ENCODE measurements at places on chromosomes 13 and 19.

DNA sequence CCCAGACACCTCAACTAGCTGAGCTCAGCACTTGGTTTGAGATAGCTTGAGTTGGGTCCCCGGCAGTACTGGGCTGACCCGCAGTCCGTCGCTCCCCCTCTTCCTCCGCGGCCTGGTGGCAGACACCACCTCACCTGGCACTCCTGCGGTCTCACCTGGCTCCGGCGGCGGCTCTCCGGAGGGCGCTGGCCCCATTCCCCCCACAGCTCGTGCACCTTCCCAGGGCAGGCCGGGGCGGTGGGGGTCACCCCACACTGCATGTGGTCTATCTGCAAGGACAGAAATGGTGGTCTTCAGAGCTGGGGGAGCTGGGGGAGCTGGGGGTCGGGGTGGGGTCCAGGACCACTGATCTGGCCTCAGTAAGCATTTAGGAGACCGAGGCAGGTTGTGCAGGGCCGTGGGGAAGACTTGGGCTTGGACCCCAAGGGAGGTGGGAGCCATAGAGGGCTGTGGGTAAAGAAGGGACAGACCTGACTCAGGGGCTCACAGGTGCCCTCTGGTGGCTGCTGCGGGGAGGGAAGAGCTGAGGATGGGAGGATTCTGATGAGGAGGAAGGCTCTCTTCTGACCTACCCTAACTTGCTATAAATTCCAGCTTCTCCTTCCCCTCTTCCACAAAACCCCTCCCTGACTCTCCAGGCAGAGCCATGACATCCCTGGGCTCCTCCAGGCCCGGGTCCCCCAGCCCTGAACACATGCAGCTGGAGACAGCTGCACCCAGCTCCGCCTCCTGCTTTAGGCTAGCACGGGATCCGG lies 6.7 kb upstream of the PLIN4 start:
- DNase-seq = peak; percentile 78

DNA sequence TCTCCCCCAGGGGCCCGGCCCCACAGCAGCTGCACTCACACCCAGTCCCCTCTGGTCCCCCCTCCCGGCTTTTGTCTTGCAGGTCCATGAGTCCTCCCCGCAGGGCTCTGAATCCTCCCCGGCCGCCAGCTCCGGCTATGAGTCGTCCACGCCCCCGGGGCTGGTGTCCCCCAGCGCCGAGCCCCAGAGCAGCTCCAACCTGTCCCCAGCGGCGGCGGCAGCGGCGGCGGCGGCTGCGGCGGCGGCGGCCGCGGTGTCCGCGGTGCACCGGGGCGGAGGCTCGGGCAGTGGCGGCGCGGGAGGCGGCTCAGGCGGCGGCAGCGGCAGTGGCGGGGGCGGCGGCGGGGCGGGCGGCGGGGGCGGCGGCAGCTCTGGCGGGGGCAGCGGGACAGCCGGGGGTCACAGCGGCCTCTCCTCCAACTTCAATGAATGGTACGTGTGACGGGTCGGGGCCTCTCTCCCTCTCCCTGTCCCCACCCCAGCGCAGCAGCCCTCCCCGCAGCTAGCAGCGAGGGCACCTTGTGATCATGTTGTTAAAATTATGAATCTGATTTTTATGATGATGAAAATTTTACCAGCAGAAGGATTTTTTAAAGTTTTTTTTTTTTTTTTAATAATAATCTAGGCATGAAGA lies 3.8 kb downstream of the ZIC2 start:
- no peak for DNase-seq

- no peak for DNase-seq
These were observed 97.3 kb downstream of the GGACT start for GRCh38 chr13:100491164-100491842.

DNA sequence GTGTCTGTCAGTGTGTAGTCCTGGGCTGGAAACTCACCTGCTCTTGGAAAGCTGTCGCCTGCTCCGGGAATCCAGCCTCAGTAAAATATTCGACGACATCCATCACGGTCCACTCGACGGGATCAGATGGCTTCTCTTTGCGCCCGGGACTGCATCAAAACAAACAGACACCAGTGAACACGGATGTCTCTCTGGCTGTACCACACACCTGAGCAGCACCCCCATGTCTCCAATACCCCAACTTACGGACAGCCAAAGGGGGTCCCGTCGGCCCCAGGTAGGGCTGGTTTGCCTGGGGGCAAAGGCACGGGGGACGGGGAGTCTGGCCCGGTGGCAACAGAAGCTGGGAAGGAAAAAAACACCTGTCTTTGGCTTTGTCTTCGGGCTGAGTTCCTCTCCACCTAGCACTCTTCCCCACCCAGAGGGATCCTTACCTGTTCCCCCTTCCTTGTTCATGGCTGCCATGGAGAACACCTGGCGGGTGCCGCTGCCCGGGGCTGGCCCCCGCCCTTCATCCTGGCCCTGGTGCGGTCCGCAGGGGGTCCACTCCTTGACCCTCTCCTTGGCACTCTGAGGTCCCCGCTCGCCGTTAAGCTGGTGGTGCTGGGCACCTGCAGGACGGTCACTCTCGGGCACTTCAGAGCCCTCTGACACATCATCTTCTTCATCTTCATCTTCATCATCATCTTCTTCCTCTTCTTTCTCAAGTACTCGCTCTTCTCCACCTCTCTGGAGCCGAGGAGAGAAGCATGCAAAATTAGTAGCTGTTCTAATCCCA lies 1.7 kb downstream of the SAMD1 start:
- DNase-seq = no peak

GRCh38 chr19:16085115-16085514 lies 8.8 kb downstream of the TPM4 start:
- DNase-seq = no peak

- DNase-seq = no peak
These were observed 313.8 kb upstream of the SPRY2 start for GRCh38 chr13:80654638-80655249.

DNA sequence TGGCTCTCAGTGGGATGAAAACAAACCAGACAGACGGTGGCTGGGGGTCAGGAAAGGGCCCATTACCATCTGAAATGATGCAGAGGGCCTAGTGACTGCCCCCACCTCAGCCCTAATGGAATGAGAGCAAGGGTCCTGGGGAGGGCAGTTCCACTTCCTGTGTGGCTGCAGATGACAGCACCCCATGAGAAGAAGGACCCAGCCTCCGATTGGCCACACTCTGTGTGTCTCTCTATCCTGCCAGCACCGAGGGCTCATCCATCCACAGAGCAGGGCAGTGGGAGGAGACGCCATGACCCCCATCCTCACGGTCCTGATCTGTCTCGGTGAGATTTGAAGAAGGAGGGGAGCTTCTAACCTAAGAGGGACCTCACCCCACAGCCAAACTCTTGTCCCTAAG lies 498 bp downstream of the LILRB1 start:
- DNase-seq = no peak

DNA sequence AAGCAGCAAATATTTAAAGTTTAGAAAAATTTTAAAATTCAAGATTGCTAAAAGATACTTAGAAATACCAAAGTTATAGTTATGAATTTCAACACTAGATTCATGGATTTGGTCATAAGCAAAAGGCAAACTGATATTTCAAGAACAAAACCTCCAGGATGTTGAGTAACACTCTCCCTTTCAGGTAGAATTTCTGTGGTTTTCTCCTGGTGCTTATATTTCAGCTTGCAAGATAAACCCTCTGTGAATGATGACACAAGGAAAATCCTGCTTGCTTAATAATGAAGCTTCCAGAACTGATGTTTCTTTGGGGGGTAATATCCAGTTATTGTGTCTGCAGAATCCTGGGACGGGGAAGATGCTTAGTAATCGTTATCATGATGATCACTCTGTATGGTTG lies 320.3 kb upstream of the EDNRB start:
- DNase-seq = no peak

DNA sequence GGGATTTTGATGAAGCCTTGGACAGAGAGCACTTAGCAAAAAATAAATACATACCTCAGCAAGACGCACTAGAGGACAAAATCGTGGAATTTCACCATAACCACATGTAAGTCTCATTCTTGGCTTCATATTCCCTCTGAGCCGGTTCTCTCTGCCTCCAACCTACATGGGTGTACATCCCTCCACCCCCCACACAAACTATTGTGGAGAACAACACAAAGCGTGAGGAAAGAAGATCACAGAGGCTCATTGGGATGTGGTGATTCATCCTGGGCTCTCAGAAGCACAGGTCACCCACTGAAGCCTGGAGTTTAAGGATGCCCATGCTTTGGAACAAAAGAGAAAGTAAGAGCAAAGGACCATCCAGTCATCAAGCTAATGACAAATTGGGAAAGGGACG lies 192.2 kb downstream of the STK24 start:
- DNase-seq = no peak

DNA sequence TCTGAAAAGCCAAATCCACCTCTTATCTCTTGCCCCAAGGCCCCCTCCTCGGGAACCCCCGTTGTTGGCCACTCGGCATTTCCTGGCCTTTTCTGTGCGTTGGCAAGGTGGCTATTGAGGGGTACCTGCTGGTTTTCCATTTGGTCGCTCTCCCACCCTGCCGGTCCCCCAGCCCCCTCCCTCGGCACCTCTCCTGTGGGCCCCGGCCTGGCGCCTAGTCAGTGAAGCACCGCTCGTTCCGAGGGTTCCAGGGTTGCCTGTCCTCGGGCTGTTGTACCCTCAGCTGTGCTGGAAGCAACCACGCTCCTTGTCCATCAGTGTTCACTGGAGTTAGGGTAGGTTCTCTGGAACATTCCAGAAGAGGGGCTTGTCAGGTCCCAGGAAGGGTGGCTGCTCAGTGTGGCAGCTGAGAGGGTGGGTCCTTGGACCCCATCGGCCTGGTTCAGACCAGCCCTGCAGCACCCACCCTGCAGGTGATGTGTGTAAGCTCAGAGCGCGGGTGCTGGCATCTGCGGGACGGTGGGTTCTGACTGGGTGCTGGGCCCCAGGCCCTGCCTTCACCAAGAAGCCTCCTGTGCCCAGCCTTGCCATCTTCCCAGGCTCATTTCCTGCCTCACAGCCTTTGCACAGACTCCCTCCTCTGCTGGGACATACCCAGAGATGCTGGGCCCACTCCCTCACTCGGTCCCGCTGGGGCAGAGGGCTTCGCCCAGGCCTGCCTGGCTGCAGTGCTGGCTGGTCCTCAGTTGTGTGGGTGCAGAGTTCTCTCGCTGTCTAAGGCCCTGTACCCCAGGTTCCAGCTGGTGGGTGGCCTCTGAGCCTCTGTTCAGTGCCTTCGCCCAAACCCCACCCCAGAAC lies 21.3 kb downstream of the NKPD1 start:
- DNase-seq = no peak
